ENCODE measurements at places on chromosomes 11 and 22.

DNA sequence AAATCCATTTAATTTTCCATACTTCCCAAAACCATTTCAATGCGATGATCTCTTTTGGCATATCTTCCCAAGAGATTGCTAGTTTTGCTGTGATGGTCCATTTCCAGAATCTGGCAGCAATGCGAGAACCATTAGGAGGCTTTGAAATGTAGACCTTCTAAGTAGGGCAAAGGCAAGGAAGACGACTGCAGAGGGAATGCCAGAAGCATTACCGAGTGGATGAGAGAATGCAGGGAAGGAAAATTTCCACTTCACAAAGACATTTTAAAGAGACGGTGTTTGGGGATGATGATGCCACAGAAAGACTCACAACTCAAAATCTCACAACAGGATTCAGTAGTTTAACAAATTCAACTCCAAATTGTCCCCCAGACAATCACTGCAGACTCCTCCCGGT is 471 bp upstream of the CEP126 start:
- no peak for DNase-seq

- DNase-seq, result no peak
Observed at GRCh38 chr11:83041126-83041525, 30.6 kb downstream of the RAB30 start.

GRCh38 chr22:46390105-46390651 is 54.7 kb downstream of the TRMU start:
- no peak for DNase-seq

GRCh38 chr11:122814401-122814800 is 23.9 kb upstream of the CRTAM start:
- no peak for DNase-seq

GRCh38 chr11:34514597-34514996 is 1.0 kb upstream of the ELF5 start:
- no peak for DNase-seq

DNA sequence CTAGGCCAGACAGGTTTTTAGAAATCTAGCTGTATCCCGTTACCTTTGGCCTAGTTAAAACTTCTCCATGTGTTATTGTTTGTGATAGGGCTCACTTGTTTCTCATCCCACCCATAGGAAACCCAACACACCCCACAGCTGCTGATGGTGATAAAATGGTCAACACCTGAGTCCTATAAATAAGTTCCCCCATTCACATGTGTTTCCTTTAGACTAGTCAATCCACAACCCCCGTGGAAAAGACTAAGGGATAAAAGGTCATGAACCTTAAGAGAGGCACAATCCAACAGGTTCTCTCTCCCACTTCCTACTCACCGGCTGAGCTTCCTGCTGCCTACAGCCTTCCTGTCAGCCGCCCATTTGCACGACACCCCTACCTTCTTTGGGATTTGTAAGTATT is 768.4 kb downstream of the JRKL start:
- no peak for DNase-seq

- DNase-seq, result no peak
Observed at GRCh38 chr11:120112174-120112796, 25.6 kb downstream of the TRIM29 start.

DNA sequence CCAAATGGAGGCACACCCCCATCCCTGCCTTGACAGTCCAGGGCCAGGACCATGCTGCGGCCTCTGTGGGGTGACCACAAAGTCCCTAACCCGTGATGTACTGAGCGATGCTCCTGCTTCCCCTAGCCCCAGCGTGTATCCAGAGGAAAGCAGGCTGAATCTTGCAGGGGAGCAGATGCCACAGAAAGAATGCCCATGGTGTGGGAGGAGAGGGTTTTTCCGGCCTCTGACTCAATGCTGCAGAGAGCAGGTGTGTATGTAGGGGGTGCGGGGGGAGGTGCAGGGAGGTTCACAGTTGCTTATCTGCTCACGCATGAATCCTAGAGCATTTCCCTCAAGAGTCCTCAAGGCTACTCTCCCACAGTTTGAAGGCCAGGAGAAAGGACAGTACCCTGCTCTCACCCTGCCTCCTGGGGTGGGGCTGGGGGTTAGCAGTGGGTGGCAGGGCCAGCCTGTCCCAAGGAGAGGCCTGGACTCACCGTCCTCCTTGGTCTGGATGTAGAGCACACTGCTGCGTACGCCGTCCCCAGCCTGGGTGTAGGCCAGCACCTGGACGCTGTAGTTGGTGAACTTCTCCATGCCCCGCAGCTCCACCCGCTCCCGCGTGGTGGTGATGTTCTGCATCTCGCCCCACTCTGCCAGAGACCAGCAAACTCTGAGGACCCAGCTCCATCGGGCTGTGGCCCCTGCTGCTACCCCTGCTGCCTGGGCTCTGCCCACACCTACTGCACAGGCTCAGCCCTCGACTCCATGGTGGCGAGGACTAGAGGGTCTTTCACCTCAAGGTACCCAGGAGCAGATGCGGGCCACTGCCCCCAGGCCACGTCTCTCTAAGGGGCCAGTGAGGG is 130.8 kb downstream of the CEP164 start:
- DNase-seq, result no peak

DNA sequence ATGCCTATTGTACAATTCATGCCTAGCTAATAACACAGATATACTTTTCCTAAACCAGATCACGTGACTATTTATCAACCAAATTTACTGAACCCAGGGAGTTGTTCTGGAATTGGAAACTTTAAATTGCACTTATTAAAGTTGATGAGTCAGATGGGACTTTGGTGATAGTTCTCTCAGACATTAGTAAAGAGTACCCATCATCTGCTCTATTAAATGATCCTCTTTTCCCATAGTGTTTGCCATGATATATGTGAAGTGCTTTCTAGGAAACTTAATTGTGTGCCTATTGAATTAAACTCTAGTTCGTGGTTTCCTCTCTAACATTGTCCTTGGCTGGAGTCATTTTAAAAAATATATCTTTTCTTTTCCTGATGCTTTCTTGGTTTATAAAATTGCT is 99.0 kb downstream of the UVRAG start:
- no peak for DNase-seq

DNA sequence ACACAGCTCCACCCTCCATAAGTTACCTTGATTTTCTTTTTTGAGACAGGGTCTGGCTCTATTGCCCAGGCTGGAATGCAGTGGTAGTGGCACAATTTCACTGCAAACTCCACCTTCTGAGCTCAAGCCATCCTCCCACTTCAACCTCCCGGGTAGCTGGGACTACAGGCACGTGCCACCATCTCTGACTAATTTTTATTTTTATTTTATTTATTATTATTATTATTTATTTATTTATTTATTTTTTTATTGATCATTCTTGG is 9.6 kb downstream of the RPS3 start:
- no peak for DNase-seq

DNA sequence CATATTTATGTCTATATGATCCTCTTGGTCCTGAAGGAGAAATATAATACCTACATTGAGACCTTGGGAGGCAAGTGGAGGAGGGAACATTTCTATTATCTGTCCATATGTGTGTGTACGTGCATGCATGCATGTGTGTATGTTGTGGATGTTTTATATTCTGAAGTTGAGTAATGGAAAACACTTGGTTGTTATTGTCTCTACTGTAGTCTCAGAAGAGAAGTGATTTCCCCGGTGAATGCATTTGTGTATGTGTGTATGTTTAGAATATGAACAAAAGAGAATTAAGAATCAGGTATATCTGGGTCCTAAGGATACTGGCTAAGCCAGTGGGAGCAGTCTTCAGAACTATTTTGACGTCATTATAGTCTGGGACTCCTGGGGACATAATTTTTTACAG is at the start of gene OR52N1:
OR52N1 (minus strand) TSS at position 101 of the 400 bp plus-strand sequence. CDS start 2,449 bp downstream, outside the sequence.
- DNase-seq, result no peak

DNA sequence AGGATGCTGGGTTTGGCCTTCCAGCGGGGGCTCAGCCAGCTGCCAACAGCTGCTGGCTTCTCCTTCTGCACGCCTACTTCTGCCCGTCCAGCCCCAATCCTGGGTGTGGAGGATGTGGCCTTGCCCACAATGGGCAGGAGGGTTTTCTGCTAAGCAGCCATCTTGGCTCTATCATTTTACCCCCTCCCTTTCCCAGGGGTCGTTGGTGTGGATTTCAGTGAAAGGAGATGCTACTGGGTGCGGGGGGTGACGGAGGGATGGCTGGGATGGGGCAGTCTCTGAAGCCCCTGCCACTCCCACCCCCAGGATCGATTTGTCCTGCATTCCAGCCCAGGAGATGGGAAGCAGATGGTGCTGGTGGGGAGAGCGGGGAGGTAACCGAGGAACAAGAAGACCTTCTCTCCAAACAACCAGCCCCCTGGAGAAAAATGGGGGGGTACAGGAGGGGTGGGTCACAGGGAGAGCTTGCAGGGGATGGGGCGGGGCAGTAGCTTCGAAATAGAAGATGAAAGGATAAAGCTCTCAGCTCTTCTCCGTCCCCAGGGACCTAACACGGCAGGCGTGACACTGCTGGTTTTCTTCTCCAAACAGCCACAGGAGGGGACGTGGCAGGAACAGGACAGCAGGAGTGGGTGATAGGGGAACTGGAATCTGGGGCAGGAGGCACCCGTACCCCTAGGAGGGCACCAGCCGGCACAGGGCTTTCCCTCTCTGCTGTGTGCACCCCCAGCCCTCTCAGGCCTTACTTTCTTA is 68.9 kb downstream of the NECTIN1 start:
- DNase-seq, result no peak

GRCh38 chr11:113705871-113706655 is at the start of gene TMPRSS5:
TMPRSS5 (minus strand) TSS chr11:113706308; CDS start chr11:113706224, 84 bp downstream.
- no peak for DNase-seq

All from NCI-H1436 treated with DMSO at 0.1 percent for 48 hours (cell line).